ENCODE measurements at places on chromosomes 2 and 18. TPM values are rescaled to one million over a fixed set of nuclear protein-coding genes. Genes with fewer than 3 reads are reported as not detected.

GRCh38 chr2:67564076-67564475 is 166.9 kb downstream of the ETAA1 start:
- H3K27me3 ChIP-seq: no peaks in the 10 kb centered on the region
- no peaks in the 10 kb centered on the region for H3K4me1 ChIP-seq
- DNase-seq: no peak
- no peak overlapping the region for H3K4me3 ChIP-seq
- no peaks in the 10 kb centered on the region for H3K36me3 ChIP-seq

UGT1A6 gene
- polyA plus RNA-seq: not detected

DNA sequence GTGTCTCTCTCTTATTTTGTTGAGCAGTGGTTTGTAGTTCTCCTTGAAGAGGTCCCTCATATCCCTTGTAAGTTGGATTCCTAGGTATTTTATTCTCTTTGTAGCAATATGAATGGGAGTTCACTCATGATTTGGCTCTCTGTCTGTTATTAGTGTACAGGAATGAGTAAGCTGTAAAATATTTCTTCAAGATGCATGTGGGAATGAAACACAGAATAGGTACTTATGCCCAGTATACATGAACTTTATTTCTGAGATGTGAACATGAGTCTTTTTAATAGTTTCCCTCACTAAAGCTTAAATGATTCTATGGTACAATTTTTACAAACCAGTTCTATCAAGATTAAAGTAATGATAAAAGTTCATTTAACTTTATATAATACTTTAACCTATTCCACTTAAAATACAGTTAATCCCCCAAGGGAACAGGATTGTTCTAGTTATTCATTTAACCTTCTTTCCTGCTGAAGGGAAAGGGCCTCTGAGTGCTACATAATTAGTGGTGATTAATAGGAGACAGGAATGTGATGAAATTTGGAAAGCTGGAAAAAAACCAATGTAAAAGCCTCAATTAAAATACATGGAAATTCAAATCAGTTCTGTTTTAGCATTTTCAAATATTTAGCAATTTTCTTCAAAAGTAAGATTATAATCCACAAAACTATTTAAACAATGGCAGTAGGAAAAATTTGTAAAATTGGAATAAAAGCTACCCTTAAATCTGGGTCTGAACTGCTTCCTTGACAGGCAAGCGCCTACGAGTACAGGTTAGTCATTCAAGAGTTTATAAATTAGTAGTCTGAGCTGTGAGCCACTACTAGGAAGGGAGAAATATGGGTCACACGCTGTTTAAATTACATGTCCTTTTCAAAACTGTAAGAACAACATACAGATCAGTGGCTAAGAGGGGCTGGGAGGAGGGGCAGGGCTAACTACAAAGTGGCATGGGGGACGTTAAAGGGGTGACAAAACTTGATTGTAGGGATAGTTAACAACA is 28.9 kb downstream of the SPIRE1 start:
- peaks cover 12% of the 10 kb centered on the region for H3K36me3 ChIP-seq
- no peak overlapping the region for H3K4me3 ChIP-seq
- no peaks in the 10 kb centered on the region for H3K4me1 ChIP-seq
- no peak for DNase-seq

USP37 gene
- 2.3 TPM for polyA plus RNA-seq
